ENCODE measurements at places on chromosomes 6 and 20. TPM values are rescaled to one million over a fixed set of nuclear protein-coding genes. Genes with fewer than 3 reads are reported as not detected.

- DNase-seq = no peak
These were observed 117.9 kb downstream of the CDH4 start for GRCh38 chr20:61369731-61370520.

DNA sequence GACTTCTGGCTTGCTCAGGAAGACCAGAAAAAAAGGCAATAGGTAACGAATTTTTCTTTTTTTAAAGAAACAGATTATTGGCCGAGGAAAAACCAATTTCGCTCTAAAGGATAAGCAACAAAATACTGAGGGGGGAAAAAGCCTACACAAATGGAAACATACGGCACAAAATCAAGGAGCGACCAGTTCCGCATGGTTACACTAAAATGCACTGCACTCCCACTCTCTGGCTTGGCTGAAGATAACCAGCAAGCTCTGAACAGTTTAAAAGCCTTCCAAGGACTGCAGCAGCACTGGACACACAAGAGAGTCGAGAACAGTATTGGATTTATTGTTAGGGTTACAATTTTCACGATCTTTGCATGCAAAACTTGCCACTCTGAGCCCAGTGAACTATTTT lies 881 bp upstream of the MAP7 start:
- DNase-seq = peak; percentile 59

Gene MYCT1
- total RNA-seq = not detected

DNA sequence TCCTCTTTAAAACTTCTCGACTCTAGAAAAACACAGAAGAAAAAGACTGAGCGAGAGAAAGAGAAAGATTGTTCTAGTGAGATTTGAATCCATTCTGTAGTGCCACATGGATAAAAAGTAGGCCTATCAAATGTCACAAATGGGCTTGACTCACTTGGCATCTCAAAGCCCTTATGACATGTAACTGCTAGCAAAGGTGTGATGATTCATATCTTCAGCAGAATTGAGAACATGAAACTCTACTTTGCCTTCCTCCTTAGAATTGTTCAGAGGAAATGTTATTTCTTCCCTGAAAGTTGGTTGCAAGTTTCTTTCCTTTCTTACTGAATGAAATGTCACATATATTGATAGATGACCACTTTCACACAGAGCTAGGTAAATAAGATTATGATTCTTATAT lies 40.4 kb upstream of the DUSP22 start:
- DNase-seq = no peak

- no peak for DNase-seq
These were observed 175.8 kb upstream of the ARID1B start for GRCh38 chr6:156601152-156602065.

DNA sequence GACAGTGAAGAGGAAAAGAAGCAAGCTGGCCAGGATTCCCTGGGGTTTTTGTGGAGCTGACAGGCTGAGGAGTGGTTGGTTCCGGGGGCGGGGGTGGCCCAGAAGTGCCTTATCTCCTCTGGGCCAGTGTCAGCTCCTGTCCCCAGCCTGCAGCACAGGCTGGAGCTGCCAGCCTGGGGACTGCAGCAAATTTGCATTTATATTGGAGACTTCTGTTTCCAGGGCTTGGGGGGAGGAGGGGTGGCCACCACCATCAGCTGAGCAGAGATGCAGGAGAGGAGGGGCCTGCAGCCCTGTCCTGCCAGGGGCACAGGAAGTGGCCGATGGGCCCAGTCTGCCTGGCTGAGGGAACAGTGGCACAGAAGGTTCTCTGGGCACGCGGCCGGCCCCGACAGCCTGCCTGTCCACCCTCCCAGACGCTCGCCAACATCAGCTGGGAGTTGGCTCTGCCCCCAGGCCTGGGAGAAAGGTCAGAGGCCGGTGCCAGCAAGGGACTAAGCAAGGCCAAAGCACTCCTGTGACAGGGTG lies 24.3 kb upstream of the SCRT2 start:
- no peak for DNase-seq

Gene ADGRF5
- 0.05 TPM for total RNA-seq

Gene TNFRSF6B
- 4.1 TPM for total RNA-seq

GRCh38 chr6:16544006-16544405 lies 217.3 kb downstream of the ATXN1 start:
- DNase-seq = no peak

Gene RBBP8NL
- 24.4 TPM for total RNA-seq

GRCh38 chr6:151067684-151068596 lies 171.8 kb upstream of the AKAP12 start:
- peak; percentile 94 for DNase-seq

DNA sequence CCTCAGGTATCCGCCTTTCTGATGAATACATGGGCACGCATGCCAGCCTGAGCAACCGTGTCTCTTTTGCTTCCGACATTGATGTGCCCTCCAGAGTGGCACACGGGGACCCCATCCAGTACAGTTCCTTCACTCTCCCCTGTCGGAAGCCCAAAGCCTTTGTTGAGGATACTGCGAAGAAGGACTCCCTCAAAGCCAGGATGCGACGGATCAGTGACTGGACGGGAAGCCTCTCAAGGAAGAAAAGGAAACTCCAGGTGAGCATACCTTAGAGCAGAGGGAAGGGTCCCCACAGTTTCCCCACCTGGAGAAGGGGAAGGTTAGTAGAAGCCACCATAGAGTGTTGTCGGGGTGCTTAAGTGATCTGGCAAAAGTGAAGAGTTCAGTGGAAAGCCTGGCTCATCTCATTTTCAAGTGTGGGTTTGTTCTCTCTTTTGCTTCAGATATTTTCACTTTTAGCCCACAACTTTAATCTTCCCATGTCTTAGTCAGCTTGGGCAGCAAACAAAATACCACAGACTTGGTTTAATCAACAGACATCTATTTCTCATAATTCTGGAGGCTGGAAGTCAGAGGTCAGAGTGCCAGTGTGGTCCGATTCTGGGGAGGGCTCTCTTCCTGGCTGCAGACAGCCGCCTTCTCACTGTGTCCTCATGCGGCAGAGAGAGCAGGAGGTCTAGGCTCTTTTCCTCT lies 133.5 kb upstream of the CLDN20 start:
- DNase-seq = no peak

Gene HSP90AB1
- 810 TPM for total RNA-seq

Gene COL11A2
- 0.31 TPM for total RNA-seq

- DNase-seq = no peak
These were observed 838.4 kb downstream of the QKI start for GRCh38 chr6:164252948-164253347.

DNA sequence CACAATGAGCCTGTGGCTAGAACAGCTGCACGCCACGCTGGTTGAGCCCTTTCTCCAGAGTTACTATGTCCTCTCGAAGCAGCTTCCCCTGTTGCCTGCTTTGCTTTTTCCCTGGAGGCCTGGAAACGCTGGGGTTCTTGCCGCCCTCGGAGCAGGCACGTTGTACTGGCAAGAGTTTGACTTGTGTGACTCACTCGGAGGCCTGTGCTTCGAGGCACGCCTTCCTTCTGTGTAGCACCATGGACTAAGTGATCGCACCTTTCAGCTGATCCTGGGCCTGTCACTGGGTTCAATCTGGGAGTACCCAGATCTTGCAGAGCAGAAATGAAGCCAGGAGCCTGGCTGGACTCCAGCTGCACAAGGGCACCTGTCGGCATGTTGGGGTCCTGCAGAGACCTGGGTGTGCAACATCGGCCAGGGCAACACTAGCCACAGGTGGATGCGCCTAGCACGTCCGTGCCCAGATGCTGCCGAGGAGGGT lies 5.2 kb downstream of the INSM1 start:
- no peak for DNase-seq

- peak; percentile 15 for DNase-seq
These were observed 84.8 kb downstream of the AHI1 start for GRCh38 chr6:135412761-135413160.
